Non-pigmented ciliary epithelial cell (primary cell): ENCODE measurements at places on chromosomes 6 and 20.

DNA sequence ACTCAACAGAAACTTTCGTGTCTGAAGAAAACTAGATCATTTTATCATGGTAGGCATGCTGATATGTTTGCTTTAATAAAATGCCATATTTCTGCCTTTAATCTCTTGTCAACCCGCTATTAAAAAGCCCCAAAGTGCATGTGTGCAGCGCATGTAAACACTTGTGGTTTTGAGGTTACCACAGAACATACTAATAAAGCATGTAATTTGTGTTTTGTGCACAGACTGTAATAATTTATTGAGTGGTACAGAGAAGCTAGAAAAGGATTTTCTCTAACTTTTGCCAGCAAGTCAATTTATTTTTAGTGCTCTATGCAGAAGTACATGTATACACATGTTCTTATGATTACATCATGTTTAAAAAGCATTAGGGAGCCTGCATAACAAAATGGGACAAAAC is 349.9 kb upstream of the SLC35B3 start:
- DNase-seq, result no peak

DNA sequence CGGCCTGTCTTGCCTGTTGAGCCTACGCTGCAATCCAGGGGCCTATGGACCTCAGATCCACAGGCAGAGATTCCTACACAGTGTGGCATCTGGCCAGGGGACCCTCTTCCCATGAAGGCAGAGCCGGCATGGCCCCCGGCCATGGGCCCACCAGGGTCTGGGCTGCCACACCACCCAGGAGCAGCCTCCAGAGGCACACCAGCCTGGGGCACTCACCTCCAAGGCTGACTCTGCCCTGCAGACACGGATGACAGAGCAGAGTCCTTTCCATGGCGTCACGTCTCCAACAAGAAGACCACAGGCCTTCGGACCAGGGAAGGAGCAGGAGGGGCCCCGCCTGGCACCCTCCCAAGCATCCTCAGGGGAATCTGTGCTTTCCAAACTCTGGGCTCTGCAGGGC is 3.5 kb upstream of the HRH3 start:
- no peak for DNase-seq

GRCh38 chr20:21518292-21518991 is 4.6 kb upstream of the NKX2-2 start:
- DNase-seq, result no peak

DNA sequence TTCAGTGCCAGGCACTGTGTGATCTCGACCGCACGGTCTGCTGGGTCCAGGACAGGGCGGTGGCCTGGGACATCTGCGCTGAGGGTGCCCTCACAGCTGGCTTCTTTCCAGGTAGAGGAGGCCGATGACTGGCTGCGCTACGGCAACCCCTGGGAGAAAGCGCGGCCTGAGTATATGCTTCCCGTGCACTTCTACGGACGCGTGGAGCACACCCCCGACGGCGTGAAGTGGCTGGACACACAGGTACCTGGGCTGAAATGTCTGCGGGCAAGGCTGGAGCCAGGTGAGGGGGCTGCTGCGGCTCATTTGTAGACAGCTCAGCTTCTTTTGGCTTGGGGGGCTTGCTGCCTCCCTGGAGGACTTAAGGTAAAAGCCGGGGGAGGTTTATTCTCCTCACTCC is 26.6 kb downstream of the PYGB start:
- DNase-seq, result no peak

DNA sequence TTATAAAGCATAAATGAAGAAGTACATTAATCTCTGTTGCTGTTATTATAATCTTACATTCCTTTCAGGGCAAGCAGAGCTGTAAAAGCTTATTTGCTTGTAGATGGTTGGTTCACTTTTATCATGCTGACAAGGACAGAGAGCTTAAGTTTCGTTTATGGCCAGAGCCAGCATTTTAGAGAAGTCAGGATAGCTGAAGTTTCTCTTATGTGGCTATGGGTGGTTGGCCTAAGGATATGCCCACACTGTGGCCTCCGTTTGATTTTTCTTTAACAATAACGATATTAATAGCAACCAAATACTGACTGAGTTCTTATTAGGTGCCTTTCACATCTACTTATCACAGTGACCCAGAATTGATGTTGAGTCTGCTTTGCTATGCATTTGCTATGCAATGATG is 78.5 kb downstream of the FARS2 start:
- no peak for DNase-seq

- no peak for DNase-seq
These were observed 55.2 kb downstream of the ANKEF1 start for GRCh38 chr20:10089871-10090587.

GRCh38 chr6:7797386-7797785 is 71.5 kb downstream of the BMP6 start:
- DNase-seq, result no peak

- no peak for DNase-seq
These were observed 46.8 kb upstream of the PXDC1 start for GRCh38 chr6:3798055-3798919.

GRCh38 chr20:38434301-38434741 is 807 bp downstream of the SNHG17 start:
- no peak for DNase-seq

GRCh38 chr6:71977884-71978283 is 91.5 kb downstream of the RIMS1 start:
- no peak for DNase-seq
